RKO (cell line): ENCODE measurements at places on chromosomes 6 and 20.

DNA sequence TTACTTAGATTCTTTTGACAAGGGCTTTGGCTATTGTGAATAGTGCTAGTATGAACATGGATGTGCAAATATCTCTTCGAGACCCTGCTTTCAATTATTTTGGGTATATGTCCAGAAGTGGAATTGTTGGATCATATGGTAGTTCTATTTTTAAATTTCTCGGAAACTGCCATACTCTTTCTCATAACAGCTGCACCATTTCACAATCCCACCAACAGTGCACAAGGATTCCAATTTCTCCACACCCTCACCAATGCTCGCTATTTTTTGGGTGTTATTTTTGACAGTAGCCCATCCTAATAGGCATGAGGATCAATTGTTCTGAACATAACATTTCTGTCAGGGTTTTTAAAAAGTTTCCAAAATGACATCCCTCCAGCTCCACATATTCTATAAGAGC is 69.2 kb upstream of the ESR1 start:
- DNase-seq: no peak

DNA sequence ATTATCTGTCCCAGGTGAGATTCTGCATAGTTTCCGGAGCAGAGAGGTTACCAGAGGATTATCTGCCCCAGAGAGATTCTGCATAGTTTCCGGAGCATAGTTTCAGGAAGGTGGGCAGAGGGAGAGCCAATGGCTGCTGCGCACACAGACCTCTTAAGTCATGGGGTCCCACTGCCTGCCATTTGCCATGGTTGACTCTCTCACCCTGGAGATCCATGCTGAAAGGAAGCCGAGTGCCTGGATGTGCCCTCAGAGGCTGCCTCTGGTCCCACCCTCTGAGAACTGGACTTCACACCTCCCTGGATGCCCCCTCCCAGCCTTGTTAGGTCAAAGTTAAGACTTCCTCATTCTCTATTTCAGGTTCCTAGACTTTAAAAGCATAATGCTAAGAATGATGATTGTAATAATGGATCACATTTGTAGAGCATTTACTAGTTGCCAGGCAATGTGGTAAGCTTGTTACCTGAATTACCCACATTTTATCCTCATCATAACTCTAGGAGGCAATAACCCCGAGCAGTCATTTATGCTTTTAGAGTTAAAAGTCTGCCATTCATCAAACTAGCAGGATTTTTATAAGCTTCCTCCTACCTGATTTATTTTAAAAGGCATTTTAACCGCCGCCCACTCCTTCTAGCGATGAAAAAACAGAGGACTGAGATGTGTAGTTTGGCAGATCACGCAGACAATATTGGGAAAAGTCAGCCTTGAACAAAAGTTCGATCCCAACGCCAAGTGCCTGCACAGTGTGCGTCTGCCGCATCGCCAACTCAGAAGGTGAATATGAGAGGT is 11.9 kb downstream of the SERPINB9 start:
- DNase-seq: no peak

DNA sequence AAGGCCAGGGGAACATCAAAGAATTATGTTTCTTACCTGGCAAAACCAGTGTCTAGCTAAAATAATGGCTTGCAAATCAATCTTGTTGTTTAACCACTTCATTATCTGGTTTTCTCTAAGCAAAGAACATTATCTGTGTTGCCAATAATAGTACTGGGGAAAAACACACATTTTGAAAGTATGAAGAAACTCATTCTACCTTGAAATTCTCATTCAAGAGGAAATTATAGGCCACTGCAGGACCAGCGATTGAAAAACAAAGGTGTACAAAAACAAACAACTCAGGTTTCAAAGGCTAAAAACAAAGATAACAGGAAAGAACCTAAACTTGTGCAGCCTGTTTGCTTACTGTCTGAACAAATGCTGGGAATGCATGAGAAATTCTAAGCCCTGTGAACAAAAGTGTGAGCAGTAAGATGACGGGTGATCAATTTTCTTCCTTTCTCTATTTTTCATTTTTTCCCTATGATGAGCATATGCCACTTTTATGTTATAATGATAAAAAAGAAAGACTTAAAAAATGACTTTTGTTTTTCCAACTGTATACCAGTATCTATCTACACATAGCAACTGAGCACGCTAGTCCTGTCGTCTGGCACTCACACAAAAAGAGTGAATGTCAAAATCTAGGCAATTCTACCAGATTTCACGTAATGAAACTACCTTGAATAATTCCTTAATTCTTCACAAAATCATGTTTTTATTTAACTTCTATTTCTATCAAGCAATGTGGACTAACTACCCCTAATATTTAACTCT is 117.9 kb downstream of the SGK1 start:
- no peak for DNase-seq

DNA sequence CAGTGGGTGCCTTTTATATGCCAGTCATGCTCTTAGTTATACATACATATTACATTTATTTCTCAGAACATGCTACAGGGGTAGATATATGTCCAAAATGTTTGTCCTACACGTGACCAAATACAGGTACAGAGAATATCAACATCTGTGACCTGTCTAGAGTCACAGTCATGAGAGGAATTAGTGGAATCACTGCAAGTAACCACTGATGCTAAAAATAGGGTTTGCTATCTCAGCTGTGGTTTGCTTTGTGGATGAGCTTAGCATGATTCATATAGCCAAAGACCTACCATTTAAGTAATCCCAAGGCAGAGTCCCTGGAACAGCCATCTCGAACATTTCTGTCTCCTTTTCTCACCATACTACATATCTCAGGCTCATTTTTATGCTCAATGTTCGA is 32.3 kb downstream of the GSTA3 start:
- peak; percentile 82 for DNase-seq

GRCh38 chr20:53252002-53252401 is 279.8 kb downstream of the TSHZ2 start:
- DNase-seq: no peak

- no peak for DNase-seq
Observed at GRCh38 chr20:48406912-48407340, 420.9 kb downstream of the PREX1 start.

DNA sequence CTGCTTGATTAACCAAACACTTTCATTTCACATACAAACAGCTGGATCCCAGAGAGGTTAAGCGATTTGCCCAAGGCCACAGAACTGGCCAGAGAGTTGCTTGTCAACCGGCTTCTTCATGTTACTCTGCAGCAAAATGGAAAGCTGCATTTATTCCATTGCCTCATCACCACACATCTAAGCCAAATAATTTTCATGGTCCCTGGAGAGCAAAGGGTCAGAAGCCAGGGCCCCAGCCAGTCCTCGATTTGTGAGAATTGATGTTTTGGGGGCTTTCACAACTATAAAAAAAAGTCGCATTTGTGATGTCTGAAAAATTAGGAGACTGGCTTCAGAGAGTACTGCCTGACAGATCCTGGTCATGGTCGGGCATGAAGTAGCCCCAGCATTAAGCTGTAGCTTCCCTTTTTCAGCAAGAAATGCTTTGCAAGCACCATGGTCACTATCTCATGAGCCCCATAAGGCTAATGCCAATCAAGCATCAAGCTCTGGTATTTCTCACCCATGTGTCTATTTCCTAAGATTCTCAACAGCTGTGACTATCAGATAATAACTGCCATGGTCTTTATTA is 95.8 kb downstream of the BANF2 start:
- no peak for DNase-seq

- no peak for DNase-seq
Observed at GRCh38 chr6:25013246-25013645, 77.5 kb upstream of the RIPOR2 start.

DNA sequence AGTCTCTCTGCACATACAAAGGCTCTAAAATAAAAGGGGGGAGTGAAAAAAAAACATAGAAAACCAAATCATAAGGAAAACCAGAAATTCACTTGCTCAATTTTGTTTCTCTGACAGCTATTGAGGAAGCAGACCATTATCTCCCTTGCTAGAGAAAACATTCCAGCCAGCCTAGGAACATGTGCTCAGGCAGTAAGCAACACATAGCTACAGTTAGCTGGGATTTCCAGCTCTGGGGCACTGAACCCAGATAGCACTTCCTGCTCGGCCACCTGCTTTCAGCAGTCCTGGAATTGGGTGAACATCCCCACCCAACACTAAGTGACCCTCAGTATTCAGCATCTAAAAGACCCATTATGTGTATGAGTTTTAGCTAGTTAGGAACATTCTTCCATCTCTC is 61.3 kb downstream of the TNFRSF21 start:
- DNase-seq: no peak

DNA sequence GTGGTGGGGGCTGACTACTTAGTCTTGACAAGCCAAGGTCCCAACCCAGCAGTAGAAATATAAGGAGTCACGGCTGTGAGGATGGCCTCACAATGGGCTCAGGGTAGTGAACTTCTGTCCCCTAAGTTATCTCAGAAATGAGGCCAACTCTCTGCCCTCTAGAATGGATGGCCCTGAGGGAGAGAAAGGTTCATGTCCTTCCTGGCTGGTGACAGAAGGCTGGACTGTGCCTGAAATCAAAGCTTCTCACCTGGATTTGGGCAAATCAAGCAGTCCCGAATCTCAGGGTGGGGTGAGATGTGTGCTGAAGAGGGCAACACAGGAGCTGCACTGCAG is 12.7 kb downstream of the RRP36 start:
- no peak for DNase-seq

- no peak for DNase-seq
Observed at GRCh38 chr6:150910561-150910960, 45.1 kb downstream of the MTHFD1L start.

DNA sequence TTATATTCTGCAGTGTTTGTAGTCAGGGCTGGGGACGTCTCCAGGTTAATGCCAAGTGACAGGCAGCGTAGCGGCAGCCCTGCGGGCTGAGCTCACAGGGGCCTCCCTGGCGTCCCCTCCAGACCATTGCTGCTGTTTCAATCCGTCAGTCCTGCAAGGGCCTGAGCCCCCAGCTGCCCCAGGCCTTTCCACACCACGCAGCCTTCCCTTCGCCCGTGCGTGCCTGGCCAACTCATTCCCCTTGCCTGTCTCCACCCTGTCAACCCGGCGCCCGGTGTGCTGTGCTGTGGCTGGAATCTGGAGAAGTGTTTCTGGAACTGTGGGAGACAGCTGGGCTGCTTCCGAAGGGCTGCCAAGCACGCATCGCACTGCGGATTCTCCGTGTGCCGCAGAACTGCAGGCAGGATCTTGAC is 11.9 kb downstream of the BHLHE23 start:
- DNase-seq: no peak

DNA sequence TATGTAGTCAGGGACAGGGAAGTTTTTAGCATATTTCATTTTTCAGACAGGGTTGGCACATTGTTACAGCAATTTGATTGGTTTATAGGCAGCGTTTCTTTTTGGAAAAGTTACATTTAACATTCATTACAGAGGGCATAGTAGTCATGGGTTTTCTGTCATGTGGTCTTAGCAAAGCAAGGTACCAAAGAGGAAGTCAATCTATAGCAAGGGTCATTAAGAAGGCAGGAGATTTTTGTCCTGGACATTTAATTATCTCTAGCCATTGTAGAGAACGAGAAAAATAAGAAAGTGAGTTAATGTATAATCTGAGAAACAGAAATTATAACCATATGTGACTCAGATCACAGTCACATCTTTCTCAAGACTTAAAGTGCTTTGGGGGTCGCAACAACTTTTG is 47.4 kb downstream of the TPD52L1 start:
- no peak for DNase-seq

DNA sequence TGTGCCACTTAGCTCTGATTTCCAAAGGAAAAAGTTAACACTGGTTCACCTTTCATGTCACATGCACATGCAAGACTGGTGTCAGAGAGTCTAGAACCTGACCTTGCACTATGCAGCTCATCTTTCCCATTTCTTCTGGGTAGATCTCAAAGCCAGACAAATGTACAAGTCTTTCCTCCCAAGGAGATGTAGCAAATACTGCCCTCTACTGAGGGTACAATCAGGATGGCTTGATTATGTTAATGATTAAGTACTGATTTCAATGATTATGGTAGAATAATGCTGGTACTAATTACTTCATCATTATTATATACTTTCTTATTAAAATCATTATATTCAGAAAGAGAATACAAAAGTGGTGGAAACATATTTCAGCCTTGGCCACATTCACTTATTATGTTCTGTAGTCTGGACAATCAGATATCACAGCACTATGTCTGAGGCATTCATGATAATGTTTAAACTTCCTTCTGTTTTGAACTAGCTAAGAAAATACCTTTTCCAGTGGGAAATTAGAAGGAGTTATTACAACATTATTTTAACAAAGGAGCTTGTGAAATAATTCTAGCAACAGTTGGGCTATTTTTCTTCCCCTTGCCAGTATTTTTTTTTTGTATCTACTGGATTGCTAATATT is 68.5 kb upstream of the FOXO3 start:
- DNase-seq: peak; percentile 65

GRCh38 chr6:49550492-49551077 is at the start of gene C6orf141:
TSS of gene C6orf141 (plus strand) at chr6:49550668. CDS start at chr6:49550793, 125 bp downstream.
- DNase-seq: peak; percentile 84

GRCh38 chr6:168655462-168656152 is 214.6 kb downstream of the SMOC2 start:
- no peak for DNase-seq

- no peak for DNase-seq
Observed at GRCh38 chr6:71252960-71253359, 35.7 kb upstream of the OGFRL1 start.

- DNase-seq: no peak
Observed at GRCh38 chr20:2207770-2208097, 88.1 kb upstream of the TGM3 start.

GRCh38 chr6:20633566-20634340 is 99.5 kb downstream of the CDKAL1 start:
- DNase-seq: no peak

GRCh38 chr20:50281831-50282591 is 91.4 kb downstream of the CEBPB start:
- peak; percentile 36 for DNase-seq

GRCh38 chr6:38588631-38589366 is 50.9 kb downstream of the BTBD9 start:
- peak; percentile 30 for DNase-seq

GRCh38 chr6:148249160-148249559 is 93.5 kb upstream of the SASH1 start:
- no peak for DNase-seq

DNA sequence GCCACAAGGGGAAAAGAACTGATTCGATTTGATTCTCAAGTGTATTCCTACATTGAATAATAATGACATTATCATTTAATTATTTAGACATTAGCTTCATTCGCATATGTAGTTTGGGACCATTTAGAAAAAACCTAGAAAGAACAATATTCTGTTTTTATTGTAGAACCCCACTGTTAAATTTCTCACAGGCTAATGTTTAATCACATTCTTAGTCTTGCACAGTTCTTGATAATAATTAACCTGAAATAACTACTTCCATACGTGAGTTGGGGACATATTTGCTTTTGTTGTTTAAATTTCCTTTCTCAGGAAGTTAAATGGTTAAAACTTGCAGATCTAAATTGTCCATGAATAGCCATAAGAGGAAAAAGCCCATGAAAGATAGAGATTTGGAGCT is 275.2 kb downstream of the TFAP2B start:
- DNase-seq: no peak

- DNase-seq: no peak
Observed at GRCh38 chr6:12051861-12052368, 39.8 kb downstream of the HIVEP1 start.

- DNase-seq: no peak
Observed at GRCh38 chr6:1686117-1687098, 76.7 kb downstream of the FOXC1 start.
